ENCODE measurements at places on chromosomes 7 and 10.

- no peak for DNase-seq
Observed at GRCh38 chr10:51273574-51273973, 199.3 kb downstream of the PRKG1 start.

DNA sequence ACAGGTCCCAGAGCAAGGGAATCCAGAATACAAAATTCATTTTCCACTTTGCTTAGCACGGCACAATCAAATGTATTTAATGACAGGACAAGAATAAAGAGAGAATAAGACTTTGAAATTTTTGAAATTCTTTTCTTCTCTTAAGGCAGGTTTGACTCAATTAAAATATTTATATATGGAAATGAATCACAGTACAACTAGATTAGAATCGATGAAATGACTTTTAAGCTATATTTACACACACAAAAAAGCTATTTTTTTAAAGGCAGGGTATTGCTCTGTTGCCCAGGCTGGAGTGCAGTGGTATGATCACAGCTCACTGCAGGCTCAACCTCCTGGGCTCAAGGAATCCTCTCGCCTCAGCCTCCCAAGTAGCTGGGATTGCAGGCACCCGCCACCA lies 265.4 kb upstream of the SLC26A5 start:
- no peak for DNase-seq

DNA sequence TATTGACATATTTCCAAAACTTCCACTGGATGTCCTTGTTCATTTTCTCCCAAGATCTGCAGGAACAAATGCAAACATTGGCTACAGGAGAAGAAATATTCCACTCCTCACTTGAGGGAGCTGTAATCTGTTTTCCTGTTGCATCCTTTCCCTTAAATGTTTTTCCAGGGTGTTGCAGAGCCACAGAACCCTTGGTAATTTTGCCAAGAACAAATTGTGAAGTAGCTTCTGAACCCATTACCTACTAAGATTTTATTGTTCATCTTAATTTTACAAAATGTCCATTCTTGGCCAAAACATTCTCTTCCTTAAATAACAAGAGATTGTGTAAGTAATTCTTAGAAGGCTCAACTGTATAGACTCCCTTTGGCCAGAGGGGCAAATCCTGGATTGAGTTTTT lies 177.0 kb downstream of the GNAT3 start:
- DNase-seq = no peak

DNA sequence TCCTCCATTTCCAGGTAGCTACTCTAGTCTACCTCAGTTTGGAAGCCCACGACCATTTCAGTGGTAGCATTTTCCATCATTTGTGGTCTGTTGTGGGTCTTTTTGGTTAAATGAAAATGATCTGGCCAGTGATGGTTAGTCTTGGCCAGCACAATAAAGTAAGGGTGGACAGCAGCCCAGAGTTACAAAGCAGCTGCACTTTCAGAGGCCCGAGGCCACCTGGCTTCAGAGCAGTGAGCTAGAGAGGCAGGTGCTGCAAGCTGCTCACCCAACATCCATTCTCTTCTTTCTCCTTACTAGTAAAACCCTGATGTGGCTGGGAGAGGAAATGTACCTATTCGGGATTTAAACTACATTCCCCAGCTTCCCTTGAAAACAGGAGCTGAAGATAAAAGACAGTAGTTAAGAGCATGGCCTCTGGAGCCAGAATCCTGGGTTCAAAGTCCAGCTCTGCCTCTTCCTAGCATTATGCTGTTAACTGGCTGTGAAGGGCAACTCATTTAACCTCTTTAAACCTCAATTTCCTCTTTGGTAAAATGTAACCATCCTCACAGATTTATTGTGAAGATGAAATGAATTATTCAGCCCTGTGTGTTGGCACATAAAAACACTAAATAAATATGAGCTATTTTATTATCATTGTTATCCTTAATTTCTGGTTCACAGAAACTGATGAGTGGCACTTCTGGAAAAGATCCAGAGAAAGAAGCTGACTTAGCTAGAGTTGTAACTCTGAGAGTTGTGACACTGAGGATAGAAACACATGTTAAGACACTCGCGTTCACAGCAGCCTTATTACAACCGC lies 517.4 kb downstream of the PARD3 start:
- DNase-seq = no peak

DNA sequence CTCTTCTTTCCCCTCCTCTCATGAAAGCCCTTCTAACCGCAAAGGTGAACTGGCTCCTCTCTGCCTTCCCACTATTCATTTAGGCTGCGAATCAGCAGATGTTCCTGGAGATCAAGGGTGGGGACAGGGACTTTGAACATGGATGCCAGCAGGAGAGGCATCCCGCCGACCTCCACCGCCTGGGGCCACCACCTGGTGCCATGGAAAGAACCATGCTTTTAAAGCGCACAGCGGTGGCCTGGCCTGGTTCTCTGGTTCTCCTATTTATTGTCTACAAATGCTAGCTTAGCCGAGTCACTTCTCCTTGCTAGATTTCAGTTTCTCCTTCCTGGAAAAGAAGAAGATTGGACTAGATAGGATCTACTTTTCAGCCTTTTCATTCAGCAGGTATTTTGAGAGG lies 43.2 kb upstream of the KCNMA1 start:
- no peak for DNase-seq

- DNase-seq = no peak
Observed at GRCh38 chr10:4407783-4408182, 418.2 kb upstream of the AKR1E2 start.

DNA sequence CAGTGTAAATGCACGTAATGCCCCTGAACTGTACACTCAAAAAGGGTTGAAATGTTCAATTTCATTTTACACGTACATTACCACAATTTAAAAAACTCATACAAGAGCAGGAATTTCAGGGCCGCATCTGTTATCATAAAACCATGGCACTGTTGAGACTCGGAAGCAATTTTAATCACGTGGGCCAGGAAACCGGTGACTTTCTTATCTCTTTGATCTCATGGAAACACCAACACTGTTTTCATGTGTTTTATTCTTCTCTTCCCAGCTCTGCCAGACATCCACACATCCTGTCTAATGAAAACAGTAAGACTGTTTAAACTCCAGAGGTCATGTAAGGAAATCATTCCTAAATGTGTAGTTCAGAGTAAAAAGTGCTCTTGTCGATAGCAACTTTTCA lies 35.9 kb downstream of the PTPRE start:
- DNase-seq = no peak

- DNase-seq = peak; percentile 27
Observed at GRCh38 chr7:50304129-50304910, at the start of gene IKZF1. Gene IKZF1, plus strand, starts transcription at chr7:50304716. Its CDS starts 14,346 bp downstream, at chr7:50319062.
